HFF-Myc (cell line): ENCODE measurements at places on chromosomes 2 and 18.

DNA sequence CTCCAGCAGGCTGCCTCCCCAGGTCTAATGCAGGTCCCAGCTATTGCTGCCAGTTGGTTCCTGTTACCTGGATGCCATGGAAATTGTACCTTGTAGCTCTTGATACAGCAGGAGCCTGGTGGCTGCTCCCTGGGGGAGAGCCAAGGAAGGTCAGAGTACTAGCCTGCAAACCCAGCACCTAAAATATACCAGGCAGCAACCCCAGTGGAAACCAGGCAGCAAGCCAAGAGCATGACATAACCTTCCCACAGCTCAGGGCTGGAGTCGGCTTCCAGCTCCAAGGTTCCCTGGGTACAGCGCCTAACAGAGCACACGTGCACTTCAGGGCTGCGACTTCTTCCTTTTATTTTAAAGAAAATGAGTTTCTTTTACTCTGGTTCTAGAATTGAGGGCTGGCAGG is 30.3 kb downstream of the TNP1 start:
- peak; percentile 15 for DNase-seq

GRCh38 chr2:227370791-227371312 is 8.3 kb downstream of the TM4SF20 start:
- DNase-seq: no peak

- no peak for DNase-seq
Observed at GRCh38 chr18:48921305-48922225, 29.2 kb downstream of the SMAD7 start.

DNA sequence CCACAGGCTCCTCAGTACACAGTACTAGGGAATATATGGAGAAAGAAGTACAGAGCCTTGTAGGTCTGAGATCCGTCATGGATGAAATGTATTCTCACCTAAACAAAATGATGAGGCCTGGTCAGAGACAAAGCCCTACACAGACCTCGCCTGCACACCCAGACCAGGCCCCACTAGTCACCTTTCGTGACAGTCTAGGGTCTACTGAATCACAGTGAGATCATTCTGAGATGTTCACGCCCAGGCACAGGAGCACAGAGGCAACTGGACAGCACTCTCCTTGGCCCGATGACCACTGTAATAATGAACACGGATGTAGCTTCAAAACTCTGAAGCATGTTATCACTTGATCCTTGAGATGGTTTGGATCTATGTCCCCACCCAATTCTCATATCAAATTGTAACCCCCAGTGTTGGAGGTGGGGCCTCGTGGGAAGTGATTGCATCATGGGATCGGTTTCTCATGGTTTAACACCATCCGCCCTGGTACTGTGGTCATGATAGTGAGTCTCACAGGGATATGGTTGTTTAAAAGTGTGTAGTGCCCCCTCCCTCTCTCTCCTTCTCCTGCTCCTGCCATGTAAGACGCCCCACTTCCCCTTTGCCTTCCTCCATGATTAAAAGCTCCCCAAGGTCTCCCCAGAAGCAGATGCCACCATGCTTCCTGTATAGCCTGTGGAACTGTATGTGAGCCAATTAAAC is 15.1 kb downstream of the DOCK10 start:
- DNase-seq: no peak

DNA sequence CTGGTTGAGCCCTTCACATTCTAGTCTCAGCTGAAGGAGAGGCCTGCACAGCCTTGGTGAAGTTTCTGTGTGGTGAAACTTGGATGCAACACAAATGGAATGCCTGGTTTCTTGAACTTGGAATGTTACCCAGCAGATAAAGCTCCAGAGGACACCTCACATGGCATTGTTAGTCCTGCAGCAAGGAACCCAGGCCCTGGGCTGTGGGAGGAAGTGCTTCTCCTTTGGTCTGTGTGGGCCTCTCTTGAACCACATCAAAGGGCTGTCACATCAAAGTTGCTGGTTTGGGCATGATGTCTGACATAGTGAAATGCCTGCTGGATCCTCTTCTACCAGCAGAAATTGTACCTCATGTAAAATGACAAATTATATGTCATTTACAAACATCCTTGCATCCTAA is 198.5 kb downstream of the FHOD3 start:
- no peak for DNase-seq

DNA sequence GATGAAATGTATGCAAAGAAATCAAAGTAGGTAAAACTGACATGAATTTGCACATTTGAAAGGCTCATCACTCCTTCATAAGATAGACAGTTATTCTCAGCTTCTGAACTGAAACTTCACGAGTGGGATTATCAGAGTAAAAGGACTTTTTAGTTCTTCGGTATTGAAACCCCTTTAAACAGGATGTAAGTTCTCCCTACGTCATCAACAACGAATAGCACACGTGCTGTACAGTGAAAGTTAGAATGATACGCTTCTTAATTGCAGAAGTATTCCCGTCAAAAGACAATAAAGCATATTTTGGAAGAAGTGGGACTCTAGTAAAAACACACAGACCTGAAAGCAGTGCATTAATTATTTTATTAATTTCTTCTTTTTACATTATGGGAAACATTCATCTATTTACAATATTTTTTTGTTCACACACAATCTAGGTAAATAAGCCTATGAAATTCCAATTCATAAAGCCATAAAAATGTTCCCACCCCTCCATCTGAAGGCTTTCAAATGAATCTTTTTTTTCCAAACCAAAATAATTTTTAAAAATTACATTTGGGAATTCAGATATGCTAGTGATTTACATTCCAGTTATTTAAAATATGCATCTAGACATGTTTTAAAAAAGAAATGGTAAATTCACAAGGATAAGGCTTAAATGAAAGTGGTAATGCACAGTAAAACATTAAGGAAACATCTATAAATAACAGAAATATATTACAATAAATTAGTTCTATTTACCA is 45.9 kb downstream of the TGIF1 start:
- no peak for DNase-seq

- no peak for DNase-seq
Observed at GRCh38 chr18:30500240-30500945, 542.1 kb downstream of the DSC3 start.

DNA sequence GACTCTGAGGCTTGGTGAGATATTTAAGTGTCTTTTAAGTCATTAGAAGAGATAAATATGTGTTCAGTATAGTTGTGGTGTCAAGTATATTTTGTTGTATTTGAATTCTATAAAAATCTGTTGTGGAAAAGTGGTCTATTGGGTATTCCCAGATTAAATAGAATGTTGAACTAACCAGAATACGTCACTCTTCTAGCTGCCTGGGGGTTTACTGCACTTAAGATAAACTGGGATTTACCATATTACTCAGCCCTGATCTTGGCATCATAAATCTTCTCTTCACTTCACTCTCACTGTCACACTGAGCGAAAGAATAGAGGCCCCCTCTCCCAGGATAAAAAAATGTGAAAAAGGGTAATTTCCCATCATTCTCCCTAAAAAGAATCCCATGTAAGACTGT is 129.8 kb downstream of the BCL2 start:
- no peak for DNase-seq

- no peak for DNase-seq
Observed at GRCh38 chr2:33746208-33746800, 147.2 kb upstream of the FAM98A start.

GRCh38 chr2:237167038-237167437 is 81.3 kb downstream of the COPS8 start:
- no peak for DNase-seq

DNA sequence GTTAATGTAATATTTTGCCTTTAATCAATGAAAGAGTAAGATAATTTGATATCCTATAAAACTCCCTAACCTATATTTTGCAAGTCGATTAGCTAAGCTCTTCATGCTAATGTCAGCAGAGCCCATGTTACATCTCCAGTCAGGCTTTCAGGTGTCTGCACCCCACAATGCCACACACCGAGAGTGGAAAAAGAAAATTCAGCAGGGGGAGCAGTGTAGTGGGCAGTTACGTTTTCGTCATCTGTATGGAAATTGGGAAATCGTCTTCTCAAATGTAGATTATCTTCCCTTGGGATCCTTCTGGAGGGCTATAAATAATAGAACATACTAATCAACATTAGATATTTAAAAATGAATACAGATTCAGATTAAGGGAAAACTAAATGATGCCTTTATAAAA is 66.3 kb downstream of the BCL11A start:
- DNase-seq: no peak

DNA sequence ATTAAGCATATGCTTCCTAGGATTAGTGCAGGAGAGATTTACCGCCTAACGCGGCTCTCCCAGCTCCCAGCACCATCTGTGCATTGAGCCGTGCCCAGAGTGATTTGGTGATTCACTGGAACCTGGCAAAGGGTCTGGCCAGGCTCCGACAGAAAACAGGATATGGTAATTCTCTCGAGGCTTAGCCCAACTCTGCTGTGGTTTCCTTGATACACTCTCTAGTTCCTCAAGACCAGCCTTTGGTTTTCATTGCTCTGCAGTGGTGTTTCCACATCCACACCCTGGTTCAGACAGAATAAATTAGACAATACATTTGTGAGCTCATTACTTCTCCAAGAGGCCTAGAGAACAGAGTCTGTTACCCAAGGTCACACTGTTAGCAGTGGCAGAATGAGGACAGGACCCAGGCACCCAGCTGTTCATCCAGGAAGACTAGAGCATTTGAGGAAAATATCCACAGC is 23.0 kb upstream of the SMAD2 start:
- peak; percentile 20 for DNase-seq

GRCh38 chr2:1448009-1448408 is 34.7 kb downstream of the TPO start:
- DNase-seq: no peak

DNA sequence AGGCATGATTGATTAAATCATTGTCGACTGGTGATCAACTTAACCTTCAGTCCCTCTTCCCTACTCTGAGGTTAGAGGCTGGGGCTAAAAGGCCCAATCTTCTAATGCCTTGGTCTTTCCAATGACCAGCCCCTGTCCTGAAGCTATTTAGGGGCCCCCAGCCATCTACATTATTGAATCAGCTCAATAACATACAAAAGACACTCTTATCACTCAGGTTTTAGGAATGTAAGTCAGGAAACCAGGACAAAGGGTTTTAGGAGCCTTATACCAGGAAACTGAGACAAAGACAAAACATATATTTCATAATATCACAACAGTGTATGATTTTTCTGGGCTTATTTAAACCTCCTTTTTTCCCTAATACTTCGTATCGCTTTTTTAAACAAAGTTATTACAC is 198.6 kb downstream of the RNF152 start:
- no peak for DNase-seq

GRCh38 chr2:164706522-164706921 is 85.2 kb upstream of the GRB14 start:
- DNase-seq: peak; percentile 56

DNA sequence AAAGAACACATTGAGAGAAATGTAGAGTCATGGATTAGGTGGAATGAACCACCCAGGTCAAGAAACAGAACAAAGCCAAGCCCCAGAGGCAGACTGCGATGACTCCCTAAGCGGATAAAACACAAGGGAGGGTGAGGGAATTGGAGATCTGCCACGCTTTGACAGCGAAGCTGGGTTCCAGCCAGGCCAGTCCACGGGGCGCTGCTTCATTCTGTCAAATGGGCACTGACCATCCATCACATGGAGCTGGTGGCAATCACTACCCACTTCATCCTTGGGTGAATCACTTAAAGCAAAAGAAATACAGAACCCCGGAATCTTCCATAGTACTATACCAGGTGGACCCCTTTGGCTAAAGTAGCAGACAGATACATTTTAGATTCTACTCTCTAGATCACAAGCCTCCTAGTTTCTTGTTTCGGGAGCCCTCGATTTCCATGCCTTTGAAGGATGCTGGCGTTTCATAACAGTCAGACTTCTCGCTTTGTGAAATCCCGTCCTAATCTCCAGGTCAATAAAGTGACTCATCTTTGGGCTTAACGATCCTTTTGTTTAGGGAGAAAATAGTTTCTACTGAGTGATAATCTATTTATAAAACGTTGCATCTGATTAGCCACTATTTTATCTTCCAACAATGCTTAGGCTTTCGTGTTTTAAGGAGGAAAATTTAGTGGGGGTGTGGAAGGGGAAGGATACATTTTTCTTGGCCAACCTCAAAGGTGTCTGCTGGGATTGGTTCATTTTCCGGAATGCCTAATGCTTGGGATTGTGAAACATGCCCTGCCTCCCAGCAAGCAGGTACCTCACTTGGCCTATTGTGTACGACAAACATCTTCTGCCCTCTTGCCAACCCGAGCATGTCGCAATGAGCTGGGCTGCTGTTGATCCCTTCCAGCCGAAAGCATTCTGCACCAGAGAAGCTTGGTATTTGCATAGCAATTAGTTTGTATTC is 44.1 kb upstream of the HDAC4 start:
- no peak for DNase-seq

GRCh38 chr2:197575987-197576386 is 60.1 kb downstream of the MOB4 start:
- DNase-seq: no peak

- DNase-seq: no peak
Observed at GRCh38 chr2:74675090-74675489, 21.0 kb downstream of the SEMA4F start.

DNA sequence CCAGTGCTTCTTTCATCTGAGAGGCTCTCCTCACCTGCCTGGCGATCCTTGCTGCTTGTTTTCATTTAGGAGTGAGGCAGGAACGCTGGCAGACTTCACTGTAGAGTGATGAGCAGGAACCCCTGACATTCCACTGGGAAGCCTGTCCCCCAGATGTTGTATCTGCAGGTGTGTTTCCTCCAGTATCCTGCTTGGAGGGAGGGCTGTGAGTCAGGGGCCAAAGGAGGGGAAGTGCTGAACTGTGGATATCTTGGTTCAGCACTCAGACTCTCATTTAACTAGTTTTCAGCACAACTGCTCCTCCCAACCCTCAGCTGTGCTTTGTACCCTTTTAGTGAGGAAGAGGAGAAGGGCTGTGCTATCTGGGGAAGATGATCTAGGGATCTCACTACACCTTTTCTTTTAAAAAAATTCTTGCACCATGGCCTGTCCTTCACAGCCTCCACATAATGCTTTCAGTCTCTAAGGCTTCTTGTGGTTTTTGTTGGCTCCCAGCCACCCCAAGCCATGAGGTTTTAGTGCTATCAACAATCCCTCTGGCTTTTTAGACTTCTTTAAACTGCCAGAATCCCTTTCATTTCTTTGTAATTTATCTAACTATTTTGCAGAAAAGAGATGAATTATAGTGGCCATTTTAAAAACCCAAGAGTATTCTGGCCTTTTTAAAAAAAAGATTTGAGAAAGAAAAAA is 11.2 kb downstream of the ANKAR start:
- DNase-seq: no peak

GRCh38 chr2:156538083-156538504 is 101.9 kb downstream of the GPD2 start:
- no peak for DNase-seq

DNA sequence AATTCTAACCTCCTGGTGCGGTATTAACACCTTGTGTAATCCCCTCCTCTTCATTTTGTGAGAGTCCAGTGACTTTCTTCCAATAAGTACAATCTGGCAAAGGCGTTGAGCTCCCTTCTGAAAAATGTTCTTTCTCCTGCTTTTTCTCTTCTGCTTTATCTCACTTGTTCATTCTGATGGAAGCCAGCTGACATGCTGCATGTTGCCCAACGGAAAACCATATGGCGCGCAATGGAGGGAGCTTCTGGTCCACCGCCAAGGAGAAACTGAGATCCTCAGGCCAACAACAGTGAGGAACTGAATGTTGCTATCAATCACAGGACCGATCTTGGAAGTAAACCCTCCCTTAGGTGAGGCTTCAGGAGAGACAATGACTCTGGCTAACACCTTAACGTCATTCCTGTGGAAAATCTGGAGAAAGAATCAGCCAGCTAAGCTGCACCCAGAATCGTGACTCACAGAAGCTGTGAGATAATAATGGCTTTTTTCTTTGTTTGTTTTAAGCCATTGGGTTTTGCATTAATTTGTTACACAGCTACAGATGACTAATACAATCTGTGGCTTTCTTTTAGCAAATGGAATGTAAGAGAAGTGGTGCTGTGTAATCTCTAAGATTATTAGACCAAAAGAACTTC is 1323.9 kb upstream of the DDX18 start:
- DNase-seq: no peak

- DNase-seq: no peak
Observed at GRCh38 chr2:126571403-126571802, 84.6 kb upstream of the GYPC start.
